ENCODE measurements at places on chromosomes 5 and 9.

DNA sequence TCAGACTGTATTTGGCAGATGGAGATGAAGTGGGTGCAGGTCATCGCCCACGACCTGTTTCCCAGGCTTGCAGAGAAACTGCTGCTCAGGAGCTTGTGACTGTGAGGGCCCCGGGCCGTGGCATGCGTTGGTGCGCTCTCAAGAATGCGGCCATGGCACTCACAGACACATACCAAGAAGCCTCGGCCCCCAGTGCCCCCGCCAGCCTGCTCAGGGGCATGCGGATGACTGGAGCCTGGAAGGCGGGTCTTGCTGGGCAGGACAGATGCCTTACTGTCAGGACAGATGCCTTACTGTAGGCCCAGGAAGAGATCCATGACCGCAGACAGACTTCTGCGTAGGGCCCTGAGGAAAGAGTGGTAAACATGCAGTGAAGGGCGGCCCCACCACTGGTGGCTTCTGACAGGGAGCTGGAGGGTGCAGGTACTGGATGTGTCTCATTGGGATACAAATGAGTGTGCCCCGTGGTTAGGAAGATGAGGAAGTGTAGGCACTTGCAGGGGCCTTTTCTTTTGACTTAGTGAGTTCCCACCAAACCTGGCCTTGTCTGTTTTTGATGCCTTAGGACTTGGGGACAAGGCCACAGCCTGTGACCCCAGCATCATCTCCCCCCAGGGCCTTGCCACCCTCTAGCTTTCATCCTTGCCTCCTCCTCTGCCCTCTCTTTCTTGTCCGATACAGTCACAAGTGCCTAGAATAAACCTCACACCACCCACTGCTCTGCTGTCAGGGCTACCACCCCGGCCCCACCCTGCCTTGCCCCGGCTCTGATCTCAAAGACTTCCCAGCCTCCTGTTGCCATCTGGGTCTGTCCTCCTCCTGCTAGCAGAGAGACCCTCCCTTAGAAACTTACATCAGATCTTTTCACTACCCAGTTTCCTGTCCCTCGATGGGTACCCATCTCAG is 68.8 kb upstream of the ABL1 start:
- DNase-seq, result no peak

DNA sequence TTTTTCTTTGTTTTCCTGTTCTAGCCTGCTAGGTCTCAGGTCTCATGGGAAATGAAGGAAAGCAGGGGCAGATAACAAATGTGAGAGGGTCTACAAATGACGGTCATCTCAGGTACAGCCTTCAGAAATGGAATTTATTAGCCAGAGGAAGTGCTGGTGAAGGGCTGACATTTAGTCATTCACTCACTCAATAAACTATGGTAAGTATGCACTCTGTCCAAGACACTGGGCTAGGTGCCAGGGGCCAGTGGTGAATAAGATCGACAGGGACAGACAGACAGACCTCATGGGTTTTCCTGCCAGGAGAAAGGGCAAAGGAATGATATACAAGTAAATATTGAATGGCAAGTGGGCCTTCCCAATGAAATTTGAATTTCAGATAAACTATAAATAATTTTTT is 6.3 kb downstream of the PDE6A start:
- peak; percentile 67 for DNase-seq

DNA sequence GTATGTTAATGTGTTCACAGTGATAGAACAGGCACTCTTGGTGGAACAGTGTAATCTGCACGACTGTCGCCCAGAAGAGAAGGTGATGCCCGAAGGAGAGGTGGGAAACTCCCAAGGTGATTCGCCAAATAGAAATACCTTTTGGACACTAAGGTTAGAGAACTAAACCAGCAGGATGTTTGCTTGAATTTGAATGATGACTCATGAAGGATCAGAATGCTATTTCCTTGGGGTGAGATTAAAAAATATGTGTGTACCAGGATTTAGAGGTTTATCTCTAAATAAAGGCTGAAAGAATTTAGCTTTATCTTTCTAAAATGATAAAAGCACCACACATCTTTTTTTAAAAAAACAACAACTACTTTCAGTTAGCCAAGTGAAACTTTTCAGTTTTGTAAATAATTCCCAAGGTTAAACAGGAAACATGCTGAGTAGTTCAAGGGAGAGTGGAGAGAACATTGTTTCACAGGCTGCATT is 297.4 kb upstream of the TAS2R1 start:
- peak; percentile 46 for DNase-seq

- no peak for DNase-seq
Observed at GRCh38 chr9:84101964-84102632, 121.5 kb downstream of the RMI1 start.

DNA sequence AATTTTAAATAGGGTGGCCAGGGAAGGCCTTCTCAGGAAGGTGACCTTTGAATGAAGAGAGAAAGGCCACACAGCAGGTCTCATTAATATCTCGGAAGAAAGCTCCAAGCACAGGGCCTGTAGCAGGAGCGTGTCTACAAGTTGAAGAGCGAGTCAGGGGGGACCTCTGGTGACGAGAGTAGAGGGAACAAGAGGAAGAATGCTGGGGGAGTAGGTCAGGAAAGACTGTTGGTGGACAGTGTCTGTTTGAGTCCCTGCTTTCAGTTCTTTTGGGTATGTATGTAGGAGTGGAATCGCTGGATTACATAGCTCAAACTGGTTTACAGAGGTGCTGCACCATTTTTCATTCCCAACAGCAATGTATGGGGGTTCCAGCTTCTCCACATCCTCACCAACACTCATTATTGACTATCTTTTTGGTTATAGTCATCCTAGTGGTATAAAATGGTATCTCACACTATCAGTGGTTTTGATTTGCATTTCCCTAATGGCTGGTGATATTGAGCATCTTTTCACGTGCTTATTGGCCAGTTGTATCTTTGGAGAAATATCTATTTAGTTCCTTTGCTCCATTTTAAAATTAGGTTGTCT is 55.8 kb downstream of the NUP214 start:
- no peak for DNase-seq

GRCh38 chr9:86975036-86975435 is 27.7 kb upstream of the GAS1 start:
- no peak for DNase-seq

GRCh38 chr5:169260896-169261569 is 39.9 kb downstream of the SLIT3 start:
- DNase-seq, result no peak

DNA sequence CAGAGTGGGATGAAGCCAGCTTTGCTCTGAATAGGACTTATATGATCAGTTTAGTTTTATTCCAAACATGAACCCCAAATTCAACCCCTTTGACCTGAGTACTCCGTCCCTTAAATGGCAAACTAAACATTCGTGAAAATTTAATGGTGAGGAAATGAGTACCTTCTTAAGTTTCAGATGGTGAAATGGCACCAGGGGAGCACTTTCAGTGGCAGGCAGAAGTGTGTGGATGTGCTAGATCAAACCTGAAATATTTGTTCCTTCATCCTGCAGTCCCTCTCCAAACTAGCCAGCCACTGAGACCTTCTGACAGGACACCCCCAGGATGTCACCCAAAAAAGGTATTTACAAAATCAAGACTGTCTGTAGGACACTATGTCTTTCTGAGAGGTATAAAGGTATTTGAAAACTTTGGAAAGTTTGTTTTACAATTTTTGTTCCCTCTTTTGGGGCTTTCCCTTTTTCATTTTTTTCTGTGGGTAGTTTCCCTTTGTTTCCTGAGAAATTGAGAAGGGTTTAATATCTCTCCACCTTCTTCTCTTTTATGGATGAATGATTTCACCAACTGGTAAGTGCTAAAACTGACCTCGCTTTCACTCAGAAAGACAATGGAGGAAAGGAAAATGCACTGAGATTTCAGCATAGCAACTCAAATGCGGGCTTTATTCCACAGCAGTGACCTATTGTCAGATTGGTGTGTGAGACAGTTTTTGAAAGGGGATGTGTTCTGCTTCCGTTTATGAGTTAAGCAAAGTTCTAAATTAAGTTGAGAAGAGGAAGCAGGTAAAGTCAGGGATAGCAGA is 127.1 kb downstream of the TMC1 start:
- DNase-seq, result no peak

- DNase-seq, result peak; percentile 46
Observed at GRCh38 chr5:14818931-14819790, 52.4 kb downstream of the ANKH start.

DNA sequence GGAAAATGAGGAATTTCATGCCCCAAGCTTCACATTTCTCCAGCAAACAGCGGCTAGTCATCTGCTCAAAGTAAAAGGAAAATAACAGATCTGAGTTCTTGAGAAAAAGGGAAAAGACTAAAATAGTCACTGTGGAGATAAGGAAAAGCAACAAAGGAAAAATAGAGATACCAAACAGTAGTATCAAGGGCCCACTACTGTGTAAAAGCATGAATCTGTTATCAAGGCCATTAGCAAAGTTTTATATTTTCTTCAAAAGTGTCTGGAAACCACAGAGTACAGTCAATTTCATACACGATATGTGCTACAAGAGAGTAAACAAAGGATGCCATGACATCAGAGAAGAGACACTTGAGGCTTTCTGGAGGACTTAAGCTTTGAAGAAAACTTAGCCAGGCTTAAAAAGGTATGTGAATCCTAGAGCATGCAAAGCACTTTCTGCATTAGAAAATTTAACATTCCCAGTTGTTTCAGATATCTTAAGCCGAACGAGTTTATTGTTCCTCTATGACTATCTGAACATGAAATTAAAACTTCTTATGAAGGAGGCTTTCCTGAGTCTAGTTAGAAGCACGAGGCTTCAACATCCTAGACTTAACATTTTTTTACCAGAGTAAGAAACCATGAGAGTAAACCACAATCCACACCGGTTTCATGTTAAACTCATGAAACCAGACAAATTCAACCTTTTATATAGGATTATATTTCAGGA is 1.2 kb downstream of the TTC33 start:
- DNase-seq, result no peak

DNA sequence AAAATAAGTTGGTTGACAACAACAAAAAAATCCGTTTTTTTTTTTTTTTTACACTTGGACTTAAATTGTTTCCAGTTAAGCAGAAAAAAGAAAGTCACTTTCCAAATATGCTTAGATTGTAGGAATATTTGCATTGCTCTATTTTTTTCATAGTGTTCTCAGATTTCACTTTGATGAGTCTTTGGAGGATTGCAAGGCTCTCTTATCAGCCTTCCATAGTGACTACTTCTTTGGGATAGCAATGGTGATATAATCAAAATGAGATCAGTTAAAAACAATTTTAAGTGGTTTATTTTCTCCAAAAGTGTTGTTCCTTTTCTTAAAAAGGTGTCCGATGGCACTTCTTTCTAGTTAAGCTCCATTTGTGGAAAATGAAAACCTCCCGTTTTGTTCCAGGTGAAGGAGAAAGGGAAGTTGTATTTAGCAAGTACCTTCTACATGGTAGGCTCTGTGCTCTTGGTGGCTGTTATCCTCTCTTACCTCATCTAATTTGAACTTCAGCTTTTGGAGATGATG is 3.9 kb downstream of the RASGRF2 start:
- peak; percentile 61 for DNase-seq

DNA sequence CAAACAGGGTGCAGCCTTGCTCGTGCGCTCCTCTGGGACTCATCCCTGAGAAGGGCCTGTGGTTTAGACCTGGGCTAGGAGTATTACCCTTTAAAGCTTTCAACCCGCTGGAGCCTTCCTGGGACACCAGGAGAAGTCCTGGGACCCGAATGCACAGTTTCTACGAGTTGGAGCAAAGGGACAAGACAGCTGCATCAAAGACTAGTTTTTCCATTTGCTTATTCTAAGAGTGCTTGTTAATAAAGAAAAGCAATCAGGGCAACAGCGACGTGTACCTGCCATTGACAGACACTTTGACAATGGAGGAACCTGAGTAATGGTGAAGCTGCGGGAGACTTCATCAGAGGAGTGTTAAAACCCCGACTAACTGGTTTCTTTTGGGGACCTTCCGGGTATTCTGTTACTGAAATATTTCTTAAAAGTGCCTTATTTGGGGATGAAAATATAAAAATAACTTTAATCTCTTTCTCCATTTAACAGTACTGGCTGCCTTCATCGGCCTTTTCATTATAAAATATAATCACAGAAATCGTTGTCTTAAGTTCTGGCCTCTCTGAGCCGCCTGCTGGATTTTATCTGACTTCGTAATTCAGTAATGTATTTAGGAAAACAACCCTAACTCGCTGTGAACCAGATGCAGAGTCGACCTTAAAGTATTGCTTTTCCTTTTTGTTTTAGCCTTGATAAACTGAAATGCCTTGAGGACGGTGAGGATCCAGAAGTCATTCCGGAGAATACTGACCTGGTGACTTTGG is 732 bp downstream of the SNAPC3 start:
- DNase-seq, result peak; percentile 50

DNA sequence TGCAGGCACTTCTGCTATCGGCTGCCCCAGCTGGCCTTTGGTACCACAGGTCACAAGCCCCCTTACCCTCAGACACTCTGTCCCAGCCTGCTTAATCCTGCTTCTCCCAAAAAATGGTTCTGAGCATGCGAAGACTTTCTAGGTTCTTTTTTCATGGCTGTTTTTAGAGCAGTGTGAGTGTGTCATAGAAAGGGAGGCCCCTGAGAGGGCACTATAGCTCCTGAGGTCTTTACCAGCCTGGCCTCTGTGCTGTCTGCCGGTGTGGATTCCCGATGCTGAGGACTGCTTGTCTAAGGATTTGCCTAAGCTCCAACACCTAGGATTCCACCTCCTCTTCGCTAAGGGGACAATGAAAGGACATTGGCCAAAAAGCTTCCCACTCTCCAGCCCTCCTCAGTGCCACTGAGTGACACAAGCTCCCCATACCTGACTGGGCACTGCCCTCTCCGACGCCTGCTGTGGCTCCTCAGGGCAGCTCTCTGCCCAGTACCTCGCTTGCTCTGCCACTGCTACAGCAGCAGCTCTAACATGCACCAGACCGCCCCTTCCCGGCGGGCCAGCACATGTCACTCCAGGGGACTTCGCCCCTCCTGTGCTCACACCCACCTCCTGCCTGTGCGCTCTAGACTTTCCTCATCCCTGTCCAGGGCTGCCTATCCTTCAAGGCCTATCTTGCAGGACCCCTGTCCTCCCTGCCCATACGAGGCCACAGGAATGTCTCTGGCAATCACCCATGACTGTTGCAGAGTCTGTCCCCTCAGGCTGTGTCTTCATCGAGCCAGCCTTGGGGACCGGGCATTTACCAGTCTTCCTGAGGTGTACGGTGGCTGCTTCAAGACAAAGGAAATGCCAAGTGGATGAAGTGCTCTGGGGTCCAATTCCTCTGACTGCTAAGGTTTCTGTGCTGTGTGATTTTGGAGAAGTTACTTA is 21.0 kb downstream of the MACROH2A1 start:
- DNase-seq, result no peak

- no peak for DNase-seq
Observed at GRCh38 chr9:127557998-127558546, 54.0 kb upstream of the STXBP1 start.

DNA sequence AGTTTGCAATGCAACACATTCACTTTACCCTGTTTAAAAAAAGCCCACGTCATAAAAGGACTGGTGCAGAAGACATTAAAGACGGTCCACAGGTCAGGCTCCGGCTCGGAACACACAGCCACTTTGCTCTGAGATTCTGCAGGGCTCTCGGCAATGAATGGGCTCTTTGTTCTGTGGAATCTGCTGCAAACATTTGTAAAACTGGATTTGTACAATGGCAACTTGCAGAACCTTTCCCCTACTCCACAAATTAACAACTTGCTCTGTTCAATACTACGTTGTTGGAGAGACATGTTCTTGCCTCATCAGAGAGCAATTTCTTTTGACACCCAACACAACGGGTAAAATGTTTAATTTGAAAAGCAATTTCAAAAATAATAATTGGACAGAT is 13.0 kb upstream of the NR5A1 start:
- DNase-seq, result no peak

Measured in astrocyte of the spinal cord (primary cell).